ENCODE measurements at places on chromosomes 16 and 17.

DNA sequence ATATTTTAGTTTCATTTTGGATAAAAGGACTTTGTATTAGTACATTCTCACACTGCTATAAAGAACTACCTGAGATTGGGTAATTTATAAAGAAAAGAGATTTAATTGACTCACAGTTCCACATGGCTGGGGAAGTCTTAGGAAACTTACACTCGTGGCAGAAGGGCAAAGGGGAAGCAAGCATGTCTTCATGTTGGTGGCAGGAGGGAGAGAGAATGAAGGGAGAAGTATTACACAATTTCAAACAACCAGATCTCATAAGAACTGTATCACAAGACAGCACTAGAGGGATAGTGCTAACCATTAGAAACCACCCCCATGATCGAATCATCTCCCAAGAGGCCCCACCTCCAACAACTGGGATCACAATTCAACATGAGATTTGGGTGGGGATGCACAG, 142.9 kb downstream of the USP31 start:
- DNase-seq, result no peak

GRCh38 chr17:7266784-7267183, 4.5 kb upstream of the CLDN7 start:
- no peak for DNase-seq

- DNase-seq, result no peak
Observed at GRCh38 chr17:17560975-17561374, 30.5 kb downstream of the PEMT start.

GRCh38 chr17:76500074-76500746, 1.0 kb downstream of the RHBDF2 start:
- DNase-seq, result no peak

DNA sequence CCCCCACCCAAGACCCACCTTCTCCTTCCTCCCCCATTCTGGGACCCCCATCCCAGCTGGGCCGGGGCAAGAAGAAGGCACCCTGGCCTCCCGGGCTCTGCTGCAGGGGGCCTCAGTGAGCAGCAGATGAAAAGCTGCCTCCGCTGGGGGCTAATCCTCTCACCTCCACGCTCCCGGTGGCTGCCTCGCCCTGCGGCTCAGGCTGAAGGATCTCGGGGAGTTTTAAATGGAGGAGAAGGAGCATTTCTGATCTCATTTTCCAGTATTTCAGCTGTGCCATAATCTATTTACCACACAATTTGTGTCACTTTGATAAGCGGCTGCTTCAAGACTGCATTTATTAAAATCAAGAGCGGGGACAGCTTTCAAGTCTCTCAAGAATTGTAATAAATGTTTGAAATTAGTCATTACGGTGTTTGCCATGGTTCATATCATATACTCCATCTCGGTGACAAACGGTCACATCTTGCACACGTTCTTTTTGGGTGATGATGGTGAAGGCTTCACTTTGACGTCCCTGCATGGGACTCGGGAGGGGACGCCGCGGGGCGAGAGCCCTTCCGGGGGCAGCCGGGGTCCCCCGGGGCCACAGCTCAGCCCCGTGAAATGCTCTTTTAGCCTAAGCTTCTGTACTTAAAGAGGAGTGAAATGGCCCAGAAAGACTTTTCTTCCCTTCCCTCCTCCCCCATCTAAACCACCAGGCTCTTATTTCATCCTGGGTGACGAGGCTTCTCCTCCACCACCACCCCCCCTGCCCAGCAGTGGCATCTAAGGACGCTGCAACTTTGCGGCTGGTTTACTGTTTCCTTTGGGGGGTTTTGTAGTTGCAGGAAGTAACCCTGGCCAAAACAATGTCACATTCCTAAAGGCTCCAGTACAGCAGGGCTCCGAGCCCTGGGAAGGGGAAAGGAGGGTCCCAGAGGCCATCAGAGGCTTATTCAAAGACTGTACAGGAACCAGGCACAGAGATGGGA, 313.1 kb upstream of the TNRC6C start:
- DNase-seq, result peak; percentile 56

GRCh38 chr16:81817789-81818567, 38.9 kb downstream of the PLCG2 start:
- DNase-seq, result no peak

DNA sequence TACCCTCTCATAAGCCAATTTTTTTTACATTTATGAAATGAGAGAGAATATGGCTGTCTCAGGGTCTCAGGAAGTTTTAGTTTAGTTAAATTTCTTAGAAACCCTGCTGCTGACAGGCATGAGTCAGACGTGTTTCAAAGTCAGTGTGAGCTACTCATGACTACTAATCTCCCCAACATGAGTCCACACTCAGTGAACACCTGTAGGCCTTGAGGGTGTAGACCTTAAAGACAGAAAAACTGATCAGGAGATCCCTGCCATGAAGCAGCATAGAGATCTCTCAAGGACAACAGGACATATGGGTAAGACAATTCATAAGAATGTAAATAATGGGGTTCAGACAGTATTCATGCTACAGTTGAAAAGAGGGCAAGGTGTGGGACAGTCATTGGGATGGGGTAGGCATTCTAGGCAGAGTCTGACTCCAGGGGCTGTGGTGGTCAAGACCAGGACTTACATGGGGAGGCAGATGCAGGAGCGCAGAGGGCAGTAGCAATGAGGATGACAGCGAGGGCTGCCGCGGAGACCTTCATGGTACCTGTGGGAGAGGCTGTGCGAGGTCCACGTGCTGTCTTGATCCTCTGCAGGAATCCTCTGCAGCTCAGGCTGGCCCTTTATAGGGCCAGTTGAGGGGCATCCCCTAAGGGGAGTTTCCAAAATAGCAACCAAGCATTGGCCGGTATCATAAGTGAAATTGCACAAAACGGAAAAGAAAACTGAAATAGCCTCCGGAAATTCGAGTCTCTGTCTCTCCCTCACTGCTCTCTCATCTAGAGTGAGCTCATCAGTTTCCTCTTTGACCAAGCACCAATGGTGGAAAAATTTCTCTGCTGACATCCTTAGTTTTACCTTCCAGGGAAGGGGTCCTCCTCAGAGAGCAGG, at the start of gene CCL5:
TSS of gene CCL5 (minus strand) at position 588 of the 882 bp plus-strand sequence.
- no peak for DNase-seq
